ENCODE measurements at places on chromosomes 4 and X.

GRCh38 chrX:17635231-17635630, 102.1 kb upstream of the SCML1 start:
- no peak for DNase-seq

- no peak for DNase-seq
Observed at GRCh38 chr4:3485011-3485791, 22.1 kb downstream of the DOK7 start.

- peak; percentile 77 for DNase-seq
Observed at GRCh38 chr4:77072195-77072753, 3.5 kb downstream of the CCNI start.

GRCh38 chr4:88865046-88865445, 167.4 kb upstream of the NAP1L5 start:
- no peak for DNase-seq

- DNase-seq, result no peak
Observed at GRCh38 chrX:47373198-47373597, 2.8 kb downstream of the ZNF157 start.

DNA sequence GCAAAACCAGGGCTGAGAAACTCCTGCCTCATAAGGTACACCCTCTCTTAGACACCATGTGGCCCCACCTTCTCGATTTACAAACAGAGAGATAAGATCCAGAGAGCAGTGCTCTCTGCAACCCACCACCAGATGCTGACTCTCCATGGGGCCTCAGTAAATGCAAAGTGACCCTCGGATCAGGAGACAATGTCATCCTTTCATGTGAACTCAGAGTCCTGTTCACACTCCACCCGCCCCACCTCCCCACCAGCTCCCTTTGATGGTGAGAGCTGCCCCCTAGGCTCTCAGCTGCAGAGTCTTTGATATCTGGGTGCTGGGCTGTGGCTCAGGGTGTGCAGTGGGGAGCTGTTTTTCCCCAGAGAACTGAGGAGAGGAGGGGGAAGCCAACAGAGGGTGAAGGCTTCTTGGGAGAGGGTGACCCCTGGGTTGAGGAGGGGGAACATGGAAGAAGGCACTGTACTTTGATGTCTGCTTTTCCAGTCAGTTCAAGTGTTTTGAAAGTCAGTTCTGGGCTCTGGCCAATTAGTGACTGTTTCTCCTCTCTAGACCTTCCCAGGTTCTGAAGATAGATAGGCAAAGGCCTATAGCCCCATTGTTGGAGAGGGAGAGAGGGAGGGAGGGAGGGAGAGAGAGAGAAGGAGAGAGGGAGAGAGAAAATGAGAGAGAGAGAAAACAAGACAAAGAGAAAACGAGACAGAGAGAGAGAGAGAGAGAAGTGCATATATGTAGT, 88.2 kb downstream of the SCD5 start:
- no peak for DNase-seq

DNA sequence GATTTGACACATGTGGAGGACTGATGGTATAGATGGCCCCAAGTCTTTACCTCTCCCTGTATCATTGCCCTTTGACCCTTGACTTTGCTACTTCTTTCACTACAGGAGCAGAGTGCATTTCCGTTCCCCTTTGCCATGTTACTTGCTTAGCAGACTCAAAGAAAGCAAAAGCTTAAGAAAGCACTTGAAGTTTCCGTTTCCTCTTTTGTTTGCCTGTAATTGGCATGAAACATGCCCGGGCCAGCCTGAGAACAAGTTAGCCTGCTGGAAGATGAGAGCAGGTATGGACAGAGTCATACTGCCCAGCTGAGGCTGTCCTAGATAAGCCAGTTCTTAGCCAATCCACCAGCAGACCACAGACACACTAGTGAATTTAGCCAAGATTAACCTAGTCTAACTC, 206.0 kb downstream of the BCOR start:
- peak; percentile 65 for DNase-seq

DNA sequence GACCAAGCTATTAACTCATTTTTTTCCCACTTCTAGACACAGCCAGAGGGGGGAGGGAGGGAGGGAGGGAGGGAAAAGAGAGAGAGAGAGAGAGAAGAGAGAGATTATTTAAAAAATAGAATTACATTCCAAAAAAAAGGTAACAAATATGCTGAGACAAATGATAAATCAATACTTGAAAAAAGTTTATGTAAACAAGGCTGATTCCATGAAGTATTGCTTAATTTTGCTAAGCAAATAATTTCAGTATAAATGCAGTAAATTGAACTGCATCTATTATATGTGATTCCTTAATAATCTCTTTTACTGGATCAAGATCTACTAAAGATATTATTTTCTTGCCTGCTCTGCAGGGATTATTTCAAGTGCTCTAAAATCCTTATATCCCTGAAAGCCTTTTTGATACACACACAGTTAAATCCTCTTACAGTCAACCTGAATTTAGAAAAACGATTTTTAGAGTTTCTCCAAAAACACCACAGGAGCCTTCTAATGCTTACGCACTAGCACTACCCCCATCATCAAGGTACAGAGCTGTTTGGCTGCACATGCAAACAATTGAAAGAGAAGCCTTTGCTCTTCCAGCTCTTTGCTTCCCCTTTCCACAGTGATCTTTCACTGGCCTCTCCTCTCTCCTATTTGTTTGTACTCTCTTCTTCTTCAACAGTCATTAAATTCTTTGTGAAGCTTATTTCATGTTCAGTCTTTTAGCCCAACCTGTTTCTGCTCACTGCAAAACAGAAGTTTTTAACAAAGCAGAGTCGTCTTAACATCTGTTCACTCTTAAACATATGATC, 426.3 kb upstream of the FAM241A start:
- DNase-seq, result no peak

All from RWPE2 (cell line).